Stomach (tissue), 19 donors: ENCODE measurements at places on chromosomes 3 and 15. TPM values are rescaled to one million over a fixed set of nuclear protein-coding genes. Genes with fewer than 3 reads are reported as not detected.

GRCh38 chr3:13884851-13885703 lies 5.2 kb upstream of the WNT7A start:
- peak; percentile 68 for DNase-seq

DNA sequence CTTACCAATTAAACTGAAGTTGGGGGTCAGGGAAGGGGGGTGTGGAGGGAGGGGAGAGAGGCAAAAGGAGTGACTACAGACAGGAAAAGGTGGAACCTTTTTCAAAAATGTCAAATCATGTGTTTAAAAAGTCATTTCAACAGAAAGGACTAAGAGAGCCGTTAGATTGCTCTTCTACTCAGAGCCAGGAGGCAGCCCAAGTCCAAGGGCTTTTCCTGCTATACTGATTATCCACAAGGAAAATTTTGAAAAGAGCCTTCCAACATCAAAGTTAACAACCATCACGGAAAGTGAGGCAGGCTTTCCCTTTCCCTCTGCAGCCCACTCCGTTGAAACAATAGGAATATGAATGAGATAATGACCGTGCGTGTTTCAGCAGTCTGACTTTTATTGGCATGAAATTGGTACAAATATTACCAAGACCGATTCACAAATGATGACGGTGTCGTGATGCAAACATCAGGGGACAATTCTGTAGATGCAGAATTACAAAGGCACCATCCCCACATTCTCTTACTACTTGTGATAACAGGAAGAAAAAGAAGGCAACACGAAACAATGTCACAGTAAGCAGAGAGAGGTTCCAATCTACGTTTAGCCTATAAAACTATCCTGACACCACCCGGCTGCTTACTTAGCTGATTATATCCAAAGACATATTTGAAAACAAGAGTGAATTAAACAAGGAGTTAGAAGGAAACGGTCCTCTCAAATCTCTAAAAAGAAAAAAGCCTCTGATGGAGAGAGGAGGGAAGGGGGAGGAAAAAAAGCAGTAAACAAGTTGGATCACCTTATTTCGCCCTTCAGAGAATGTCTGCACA lies 453.7 kb downstream of the FOXP1 start:
- DNase-seq: peak; percentile 77

DNA sequence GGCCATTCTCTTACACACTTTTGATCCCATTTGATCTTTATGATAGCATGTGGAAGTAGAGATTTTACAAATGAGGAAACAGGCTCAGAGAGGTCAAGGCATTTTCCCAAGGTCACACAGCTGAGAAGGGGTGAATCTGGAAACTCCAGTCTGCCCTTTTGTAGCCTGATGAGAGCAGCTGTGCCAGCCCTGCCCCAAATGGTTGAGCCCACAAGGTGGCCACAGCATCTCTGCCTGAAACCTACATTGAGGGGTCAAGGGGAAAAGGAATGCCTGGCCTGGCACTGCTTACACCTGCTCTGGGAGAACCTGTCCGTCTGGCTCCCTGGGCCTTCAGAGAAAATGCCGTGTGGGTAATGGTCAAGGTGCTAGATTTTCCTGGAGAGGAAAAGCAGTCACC lies 200.2 kb upstream of the LINGO1 start:
- DNase-seq: no peak

GRCh38 chr3:139122612-139123011 lies 77.9 kb upstream of the PRR23C start:
- no peak for DNase-seq

- no peak for DNase-seq
These were observed 350.2 kb upstream of the POU1F1 start for GRCh38 chr3:87626546-87626945.

The AMIGO3 gene
- not detected for total RNA-seq

The PAQR5 gene
- total RNA-seq: 18.3 TPM

The RTP3 gene
- total RNA-seq: not detected

GRCh38 chr15:60682615-60683014 lies 203.7 kb upstream of the ICE2 start:
- no peak for DNase-seq
